ENCODE measurements at places on chromosomes 3 and 15. TPM values are rescaled to one million over a fixed set of nuclear protein-coding genes. Genes with fewer than 3 reads are reported as not detected.

GOLGA6L7 gene
- total RNA-seq: not detected

AHSG gene
- not detected for total RNA-seq

RLBP1 gene
- total RNA-seq: not detected

KLHDC8B gene
- total RNA-seq: 99.1 TPM

CTXND1 gene
- total RNA-seq: 9.5 TPM

PLS1 gene
- 3.7 TPM for total RNA-seq

SCAPER gene
- total RNA-seq: 53.9 TPM

IL12A gene
- total RNA-seq: 0.42 TPM

RAB6B gene
- 50.6 TPM for total RNA-seq

IGSF10 gene
- total RNA-seq: 0.69 TPM

LYZL4 gene
- total RNA-seq: not detected

ITPKA gene
- 4.9 TPM for total RNA-seq

GP9 gene
- not detected for total RNA-seq

GOLGA8Q gene
- total RNA-seq: not detected

THSD4 gene
- total RNA-seq: 73.2 TPM

INSYN1 gene
- 174 TPM for total RNA-seq

CALML4 gene
- 0.47 TPM for total RNA-seq

CCDC50 gene
- total RNA-seq: 60.1 TPM
